NCI-H460 (cell line): ENCODE measurements at places on chromosomes 2 and 18.

DNA sequence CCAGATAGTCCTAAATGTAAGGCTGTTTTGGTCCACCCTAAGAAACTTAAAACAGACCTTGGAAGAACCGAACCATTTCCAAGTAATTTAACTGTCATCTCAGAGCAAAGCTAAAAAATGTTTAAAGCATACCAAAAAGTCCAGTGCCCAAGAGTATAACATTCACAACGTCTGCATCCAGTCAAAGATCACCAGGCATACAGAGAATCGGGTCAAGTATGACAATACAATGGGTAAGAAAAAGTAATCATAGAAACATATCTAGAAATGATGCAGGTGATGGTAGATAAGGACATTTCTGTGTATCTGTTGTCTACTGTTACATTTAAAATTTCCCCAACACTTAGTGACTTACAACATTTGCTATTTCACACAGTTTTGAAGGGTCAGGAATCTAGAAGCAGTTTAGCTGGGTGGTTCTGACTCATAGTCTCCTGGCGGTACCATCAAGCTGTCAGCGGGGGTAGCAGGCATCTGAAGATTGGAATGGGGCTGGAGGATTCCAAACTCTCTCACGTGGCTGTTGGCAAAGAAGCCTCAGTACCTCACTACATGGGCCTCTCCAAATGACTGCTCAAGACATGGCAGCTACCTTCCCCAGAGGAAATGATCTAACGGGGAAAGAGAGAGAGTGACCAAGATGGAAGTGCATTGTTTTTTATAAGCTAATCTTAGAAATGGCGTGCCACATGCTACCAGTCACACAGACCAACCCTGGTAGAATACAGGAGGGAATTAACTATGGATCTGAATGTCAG lies 36.6 kb upstream of the DYNC2LI1 start:
- DNase-seq: no peak

GRCh38 chr2:199851501-199851810 lies 464 bp upstream of the FTCDNL1 start:
- no peak for DNase-seq

- DNase-seq: no peak
These were observed 678 bp upstream of the FECH start for GRCh38 chr18:57587098-57587661.

- no peak for DNase-seq
These were observed 136.5 kb upstream of the RND3 start for GRCh38 chr2:150624001-150624401.

GRCh38 chr2:134453476-134453875 lies 199.6 kb downstream of the MGAT5 start:
- DNase-seq: no peak

DNA sequence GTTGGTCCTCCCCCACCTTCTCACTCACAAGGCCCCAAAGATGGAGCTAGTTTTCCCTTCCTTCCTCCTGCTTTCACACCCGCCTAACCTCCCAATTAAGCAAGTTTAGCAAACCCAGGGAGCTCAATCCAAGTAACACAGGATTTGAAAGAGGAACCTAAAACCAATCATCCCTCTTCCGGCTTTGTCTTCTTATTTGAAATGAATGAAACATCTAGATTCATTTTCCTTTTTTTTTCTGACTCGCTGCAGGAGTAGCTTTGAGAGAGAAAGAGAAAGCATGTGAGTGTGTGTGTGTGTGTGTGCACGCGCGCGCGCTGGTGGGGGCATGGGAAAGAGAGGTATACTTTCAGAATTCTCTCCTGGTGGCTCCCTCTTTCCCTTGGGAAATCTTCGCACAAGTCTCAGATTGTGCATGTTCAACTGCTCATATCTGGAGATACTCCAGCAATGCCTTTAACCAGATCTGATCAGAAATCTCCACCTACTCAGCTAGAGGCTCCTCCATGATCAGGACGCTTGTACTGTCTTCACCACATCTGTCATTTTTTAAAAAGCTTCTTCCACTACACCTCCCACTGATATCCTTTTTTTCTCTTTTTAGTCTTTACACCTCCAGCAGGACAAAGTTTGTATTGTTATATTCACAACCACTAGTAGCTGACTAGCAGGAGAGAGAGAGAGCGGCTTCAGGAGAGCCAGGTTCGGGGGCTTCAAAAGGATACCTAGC lies 1.7 kb downstream of the SLC8A1 start:
- DNase-seq: no peak

GRCh38 chr2:109632158-109632789 lies 18.1 kb downstream of the SOWAHC start:
- no peak for DNase-seq

- DNase-seq: no peak
These were observed 18.5 kb downstream of the MBD2 start for GRCh38 chr18:54205959-54206358.

DNA sequence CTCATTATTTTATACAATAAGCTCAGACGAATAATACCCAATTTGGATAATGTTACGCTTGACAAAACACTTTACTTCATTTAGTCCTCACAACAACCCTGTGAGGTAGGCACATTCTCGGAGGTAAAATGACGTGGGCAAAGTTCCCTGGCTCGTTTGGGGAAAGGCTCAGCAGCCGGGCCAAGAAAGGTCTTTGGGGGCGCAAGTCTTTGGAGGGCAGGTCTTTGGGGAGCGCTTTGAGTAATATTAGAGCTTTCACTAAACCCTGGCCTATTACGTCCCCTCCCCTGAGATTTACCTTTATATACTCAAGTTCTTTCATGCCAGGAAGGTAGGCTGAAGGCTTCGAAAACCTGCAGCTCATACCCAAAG lies 427 bp downstream of the RBKS start:
- DNase-seq: no peak

DNA sequence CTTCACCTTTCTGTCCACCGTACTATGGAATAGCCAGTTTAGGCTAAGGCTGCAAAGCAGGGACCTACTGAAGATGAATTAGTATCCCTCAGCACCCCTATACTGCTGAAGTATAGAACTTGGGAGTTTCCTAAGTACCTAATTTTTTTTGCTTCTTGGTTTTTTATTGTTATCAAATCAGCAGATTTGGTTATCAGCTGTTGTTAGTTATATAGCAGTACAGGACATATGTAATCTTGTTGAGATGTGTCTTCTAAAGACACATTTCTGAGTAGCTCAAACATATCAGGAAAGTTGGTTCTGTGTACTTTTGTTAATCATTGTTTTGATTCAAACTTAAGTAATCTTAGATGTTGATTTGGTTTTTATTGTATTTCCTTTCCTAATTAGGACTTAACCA lies 5.2 kb downstream of the MYL12A start:
- no peak for DNase-seq

GRCh38 chr2:2547451-2547850 lies 216.4 kb upstream of the MYT1L start:
- DNase-seq: no peak

- no peak for DNase-seq
These were observed 710 bp downstream of the DUSP19 start for GRCh38 chr2:183079139-183079775.

DNA sequence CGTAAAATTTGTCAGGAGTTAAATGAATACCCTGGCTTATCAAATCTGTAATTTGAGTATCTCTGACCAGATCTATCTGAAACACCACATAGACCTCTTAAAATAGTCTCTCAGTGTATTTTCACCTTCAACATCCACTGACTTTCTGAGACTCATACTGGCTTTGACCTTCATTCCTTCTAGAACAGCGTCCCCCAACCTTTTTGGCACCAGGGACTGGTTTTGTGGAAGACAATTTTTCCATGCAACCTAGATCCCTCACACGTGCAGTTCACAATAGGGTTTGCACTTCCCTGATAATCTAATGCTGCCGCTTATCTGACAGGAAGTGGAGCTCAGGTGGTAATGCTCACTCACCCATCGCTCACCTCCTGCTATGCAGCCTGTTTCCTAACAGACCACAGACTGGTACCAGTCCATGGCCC lies 3.2 kb downstream of the NBAS start:
- DNase-seq: no peak

- DNase-seq: no peak
These were observed 32.3 kb upstream of the CTDP1 start for GRCh38 chr18:79647307-79647706.

GRCh38 chr2:62539606-62540407 lies 33.8 kb upstream of the TMEM17 start:
- no peak for DNase-seq

DNA sequence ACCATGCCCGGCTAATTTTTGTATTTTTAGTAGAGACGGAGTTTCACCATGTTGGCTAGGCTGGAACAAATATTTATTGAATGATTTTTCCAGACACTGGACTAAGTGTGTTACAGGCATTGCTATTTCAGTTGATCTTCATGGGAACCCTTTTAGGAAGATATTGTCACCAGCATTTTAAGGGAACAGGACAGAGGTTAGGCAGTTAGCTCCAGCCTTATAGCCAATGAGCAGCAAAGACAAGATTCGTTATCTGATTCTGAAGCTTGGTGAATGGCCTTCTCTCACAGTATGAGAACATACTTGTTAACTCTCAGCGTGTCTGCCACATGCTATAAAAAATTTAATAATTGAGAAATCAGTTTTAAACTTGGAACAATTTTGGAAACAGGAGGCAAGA lies 73.4 kb downstream of the SOCS6 start:
- DNase-seq: no peak

DNA sequence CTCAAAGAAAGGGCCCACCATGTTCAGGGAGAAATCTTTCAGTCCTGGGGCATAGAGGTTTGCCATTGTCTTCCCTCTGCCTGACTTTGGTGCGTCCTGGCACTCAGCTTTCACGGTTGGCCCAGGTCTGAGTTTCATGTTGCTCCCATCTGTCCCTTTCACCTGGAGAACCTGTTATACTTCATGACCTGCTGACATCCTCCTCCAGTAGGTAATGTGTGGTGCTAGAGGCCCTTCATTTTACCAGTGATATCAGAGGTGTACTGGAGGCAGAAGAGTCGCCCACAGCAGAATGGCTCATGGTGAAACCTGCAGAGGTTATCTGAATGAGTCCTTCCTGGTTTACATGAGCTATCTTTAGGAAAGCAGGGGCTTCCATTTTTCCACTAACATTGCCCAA lies 128.8 kb upstream of the DLX2 start:
- DNase-seq: no peak

DNA sequence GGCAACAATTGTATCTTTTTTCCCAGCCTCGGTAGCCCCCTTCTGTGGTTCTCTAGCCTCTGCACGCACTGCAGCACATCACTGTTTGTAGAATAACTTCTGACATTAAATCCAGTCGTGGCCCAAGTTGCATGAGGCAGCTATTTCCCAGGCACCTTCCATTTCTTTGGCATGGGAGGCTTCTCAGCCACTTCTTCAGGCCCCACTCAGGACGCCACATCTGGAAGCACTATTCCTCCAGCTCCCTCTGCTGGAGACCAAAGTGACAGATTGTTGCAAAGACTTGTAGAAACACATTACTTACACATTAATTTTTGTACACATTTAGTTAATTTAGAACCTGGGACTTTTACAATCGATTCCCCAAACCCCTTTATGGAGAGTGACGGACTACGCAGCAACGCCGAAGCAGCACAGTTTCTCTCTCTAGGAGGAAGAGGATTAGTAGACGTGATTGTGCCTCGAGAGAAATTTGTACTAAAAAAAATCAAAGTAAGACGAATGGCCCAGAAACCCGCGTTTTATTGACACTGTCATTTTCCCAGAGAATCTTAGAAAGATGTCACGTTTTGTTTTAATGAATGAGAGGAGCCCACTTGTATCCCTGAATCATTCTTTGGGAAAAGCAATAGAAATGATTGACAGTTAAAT lies 57.8 kb upstream of the RGPD5 start:
- peak; percentile 51 for DNase-seq

- DNase-seq: peak; percentile 30
These were observed 12.4 kb downstream of the HS6ST1 start for GRCh38 chr2:128306081-128306930.

DNA sequence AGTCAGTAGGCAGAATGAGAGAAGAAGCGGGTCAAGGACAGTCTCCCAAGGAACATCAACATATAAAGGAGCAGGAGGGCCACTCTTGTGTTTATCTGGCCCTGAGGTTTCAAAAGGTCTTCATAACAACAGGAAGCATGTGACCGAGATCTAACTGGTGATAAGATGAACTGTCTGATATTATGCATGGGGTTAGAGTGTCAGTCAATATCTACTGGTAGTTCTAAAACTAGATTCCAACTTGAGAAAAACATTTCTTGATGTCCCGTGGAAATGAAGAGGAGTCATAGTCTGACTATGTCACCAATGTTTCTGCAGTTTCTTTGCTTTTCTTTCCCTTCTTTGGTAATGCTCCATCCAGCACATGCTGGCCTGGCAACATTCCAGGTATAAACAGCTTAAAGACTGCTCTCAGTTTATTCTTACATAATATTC lies 77.5 kb upstream of the ITPRID2 start:
- DNase-seq: no peak

GRCh38 chr2:29583104-29583503 lies 338.3 kb downstream of the ALK start:
- DNase-seq: no peak

- no peak for DNase-seq
These were observed 72.9 kb downstream of the PRKCE start for GRCh38 chr2:45724335-45724734.

DNA sequence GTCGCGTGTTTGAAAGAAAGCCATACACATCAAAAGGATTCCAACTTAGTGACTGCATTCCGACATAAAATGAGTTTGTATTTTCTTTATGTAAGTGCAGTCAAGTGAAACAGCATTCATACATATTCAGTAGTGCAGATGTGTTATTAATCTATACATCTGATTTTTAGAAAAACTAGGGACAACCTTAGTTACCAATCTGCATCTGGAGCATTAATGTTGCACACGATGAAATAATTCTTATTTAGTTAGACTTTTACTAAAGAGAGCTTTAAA lies 1.9 kb downstream of the GORASP2 start:
- no peak for DNase-seq

DNA sequence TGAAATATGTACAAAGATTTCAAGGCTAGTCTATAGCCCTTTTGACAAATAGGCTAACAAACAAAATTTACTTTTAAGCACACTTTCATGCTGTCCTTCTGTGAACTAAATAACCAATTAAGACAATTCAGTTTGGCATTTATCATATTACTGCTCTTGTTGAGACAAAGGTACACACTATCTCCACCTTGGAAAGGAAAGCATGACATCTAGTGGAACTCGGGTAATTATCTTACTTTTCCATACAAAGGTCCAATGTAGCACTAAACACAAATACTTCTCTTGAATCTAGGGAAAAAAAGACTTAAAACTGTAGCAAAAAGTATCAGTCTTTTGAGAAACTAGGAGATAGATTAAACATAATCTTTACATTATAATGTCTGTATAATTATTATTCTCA lies 125.0 kb upstream of the CD226 start:
- DNase-seq: peak; percentile 37

DNA sequence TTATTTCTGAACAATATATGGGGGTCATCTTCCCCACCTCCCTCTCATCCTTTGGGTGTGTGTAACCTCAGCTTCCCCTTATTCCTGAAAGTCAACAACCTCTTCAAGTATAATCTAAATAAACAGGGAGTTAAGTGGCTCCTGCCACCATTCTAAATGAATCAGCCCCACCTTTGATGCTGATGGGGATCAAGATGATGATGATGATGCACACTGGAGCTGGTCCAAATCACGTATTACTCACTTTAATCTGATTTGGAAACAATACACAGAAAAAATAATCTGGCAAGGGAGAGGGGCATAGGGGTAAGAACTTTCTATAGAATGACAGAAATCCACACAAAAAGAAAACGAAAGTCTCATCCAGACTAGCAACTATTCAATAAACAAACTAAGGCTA lies 7.1 kb downstream of the ACVR1 start:
- DNase-seq: no peak

- DNase-seq: no peak
These were observed 79.8 kb downstream of the VSNL1 start for GRCh38 chr2:17620280-17620679.
